IMR-90 (cell line): ENCODE measurements at places on chromosomes 2 and 18.
A peak's percentile ranks its signal among the peaks of the same experiment; 100 is the strongest.

- DNase-seq, result no peak
Observed at GRCh38 chr2:232276084-232276732, 102.3 kb upstream of the ALPP start.

DNA sequence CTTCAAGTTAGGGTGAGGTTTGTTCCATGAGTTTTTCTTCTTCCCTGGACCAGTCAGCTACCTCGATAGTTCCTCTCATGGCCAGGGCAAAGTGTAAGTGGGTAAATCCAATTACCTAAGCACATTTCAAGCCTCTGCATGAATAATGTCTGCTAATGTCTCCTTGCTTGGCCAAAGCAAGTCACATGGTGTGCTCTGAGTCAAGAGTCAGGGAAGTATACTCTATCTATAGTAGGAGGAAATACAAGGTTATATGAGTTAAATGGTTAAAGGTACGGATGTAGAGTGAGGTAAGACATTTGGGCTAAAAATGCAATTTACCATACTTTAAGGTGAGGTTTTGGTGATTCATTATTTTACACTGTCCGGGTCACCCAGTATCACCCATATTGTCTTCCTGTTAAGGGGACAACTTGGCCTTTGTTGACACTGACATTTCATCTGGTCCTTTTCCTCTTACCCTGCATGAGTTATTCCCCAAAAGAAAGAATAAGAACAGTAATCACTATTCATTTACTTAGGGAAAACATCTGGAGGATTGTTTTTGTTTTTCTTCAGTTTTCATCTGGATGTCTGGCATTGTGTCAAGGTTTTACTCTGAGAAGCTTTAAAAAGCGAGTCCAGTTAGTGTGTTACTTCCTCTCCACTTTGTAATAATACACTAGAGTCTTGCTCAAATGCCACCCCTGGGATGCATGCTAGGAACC is 405.5 kb downstream of the RND3 start:
- no peak for DNase-seq

- no peak for DNase-seq
Observed at GRCh38 chr2:120322329-120322728, 23.6 kb upstream of the INHBB start.

GRCh38 chr2:147525819-147526489 is 318.9 kb upstream of the ACVR2A start:
- DNase-seq, result no peak

DNA sequence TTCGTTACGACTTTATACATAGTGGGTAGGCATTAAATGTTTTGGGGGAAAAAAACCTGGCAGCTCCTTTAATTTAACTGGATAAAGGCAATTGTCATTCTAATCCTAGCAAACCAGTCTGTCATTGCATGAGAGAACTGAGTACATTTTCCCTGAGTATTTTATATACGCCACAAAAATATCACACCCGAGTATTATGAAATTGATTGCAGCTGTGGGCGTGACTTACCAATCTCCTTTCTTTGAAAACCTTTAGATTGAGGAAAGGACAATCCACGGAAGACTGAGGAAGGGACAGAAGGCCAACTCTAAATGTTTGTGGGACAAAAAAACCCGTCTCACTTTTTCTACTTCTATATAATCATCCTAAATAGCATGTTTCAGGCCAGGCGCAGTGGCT is 9.0 kb downstream of the TM4SF20 start:
- no peak for DNase-seq

GRCh38 chr2:115083225-115083624 is 640.8 kb downstream of the DPP10 start:
- no peak for DNase-seq

DNA sequence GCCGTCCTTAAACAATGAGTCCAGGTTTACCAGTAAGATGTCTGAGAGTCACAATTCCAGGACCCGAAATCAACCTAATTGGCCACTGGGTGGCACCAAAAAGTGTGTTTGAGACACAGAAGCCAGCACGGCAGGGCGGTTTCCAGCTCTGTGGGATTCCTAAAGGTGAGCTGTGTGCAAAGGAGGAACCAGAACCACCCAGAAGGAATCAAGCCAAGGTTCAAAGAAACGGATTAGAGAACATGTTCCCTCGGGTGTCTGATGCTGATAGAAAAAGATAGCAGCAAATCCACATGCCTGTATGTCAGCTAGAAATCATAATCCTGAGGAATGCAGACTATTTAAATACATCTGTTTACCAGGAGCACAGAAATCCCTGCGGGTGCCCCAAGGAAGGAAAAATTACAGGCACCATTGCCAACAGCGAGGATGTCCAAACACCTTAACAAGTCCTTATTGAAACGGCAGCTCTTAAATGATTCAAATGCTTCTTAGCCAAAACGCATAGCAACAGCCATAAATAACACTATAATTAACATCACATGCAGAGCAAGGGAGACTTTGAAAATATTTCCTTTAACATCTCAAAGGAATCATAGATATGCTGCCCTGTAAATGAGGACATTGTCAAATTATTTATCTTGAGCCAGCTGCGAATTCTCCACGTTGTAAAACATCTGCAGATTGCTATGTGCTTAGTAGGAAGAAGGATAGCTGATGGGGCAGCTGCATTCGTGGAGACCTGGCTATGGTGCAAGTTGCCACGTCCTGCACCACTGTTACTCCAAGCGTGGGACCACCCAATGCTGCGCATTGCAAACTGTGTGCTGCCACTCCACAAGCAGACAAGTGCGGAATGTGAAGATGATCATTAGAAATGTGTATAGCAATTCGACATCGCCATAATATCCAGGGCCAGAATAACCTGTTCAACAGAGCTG is 318.7 kb upstream of the NCKAP5 start:
- peak; percentile 80 for DNase-seq

DNA sequence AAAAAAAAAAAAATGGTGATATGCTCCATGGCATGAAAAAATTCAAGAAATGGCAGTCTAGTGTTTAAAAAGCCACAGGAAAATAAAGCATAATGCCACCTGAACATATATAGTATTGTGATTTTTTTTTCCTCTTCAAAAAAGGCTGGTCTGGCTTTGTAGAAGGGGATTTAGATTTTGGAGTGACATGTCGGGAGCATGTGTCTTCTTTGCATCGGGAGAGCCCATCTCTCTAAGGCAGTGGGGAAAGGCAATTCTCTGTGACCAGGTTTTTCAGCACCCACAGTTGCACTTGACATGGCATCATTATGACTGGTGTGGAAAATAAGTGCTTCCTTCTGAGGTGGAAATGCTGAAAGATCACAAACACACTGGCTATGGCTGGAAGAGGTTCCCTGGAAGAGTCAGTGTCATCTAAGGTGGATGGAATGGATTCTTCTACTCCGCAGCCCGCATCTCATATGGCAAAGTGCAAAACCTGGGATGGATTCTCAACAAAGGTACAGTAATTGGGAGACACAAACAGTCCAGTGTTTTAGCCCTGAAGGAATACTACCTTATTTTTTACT is 172.5 kb downstream of the AGAP1 start:
- peak; percentile 90 for DNase-seq

DNA sequence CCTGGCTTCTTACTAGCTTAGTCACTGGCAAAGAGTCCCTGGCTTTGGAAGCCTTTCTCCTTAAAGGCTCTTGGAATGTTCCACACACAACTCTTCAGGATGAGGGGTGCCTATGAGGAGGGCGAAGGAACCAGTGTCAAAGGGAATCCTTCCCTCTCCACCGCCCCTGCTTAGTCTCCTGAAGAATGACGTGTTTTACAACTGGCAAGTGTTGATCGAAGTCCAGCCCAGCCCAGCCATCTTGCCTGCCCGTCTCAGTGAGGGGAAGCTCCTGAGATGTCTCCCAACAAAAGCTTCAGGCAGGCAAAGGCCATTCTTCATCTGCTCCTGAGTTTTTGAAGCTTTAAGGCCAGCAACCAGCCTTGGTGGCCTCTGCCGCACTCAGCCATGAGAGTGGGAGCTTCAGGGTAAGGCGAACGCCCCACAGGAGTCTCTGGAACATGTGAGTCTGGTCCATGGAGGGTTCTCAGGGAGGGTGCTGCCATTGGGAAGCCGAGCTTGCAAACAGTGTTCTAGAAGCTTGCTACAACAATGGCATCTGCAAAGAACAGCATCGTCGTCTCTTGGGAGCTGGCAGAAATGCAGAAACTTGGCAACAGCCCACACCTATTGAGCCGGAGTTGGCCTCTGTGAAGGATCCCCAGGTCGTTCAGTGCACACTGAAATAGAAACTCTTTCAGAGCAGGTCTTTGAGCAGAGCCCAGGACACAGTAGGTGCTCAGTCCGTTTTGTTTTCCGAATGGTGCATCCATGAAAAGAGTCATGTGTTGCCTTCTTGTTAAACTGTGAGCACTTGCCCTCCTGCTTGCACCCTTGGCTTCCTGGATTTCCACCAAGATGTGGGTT is 220.7 kb downstream of the SEPTIN10 start:
- DNase-seq, result no peak

GRCh38 chr2:240472078-240472790 is 36.8 kb downstream of the GPC1 start:
- no peak for DNase-seq

DNA sequence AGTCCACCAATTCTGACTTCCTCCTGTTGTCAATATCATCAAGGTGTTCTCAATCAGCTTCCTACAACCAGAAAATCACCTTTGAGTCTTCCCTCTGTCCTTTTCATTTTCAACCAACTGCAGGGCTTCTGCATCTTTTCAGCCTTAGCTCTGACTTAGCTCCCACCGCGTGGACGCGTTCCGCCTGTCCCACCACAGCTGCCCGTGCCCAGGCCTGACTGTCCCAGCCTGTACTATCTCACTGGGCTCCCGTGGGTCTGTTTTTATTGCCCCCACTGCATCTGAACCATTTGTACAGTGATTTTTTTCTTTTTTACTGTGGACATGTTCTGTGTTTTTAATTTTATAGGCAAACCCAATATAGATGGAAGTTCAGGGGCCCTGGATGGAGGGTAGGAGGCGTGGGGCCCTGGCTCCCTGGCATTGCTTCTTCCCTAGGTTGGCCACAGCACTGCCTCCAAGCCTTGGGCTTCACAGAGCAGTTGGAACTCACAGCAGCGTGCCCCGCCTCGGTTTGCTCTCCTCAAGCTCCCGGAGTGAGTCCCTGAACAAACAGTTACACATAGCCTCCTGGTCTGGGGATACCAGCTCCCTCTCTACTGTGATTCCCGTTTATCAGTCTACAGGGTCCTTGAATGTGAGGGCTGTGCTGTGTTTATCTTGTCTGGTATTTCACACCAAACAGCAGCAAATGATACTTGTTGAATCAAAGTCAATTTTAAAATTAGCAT is 280.6 kb upstream of the PXDN start:
- DNase-seq, result no peak

DNA sequence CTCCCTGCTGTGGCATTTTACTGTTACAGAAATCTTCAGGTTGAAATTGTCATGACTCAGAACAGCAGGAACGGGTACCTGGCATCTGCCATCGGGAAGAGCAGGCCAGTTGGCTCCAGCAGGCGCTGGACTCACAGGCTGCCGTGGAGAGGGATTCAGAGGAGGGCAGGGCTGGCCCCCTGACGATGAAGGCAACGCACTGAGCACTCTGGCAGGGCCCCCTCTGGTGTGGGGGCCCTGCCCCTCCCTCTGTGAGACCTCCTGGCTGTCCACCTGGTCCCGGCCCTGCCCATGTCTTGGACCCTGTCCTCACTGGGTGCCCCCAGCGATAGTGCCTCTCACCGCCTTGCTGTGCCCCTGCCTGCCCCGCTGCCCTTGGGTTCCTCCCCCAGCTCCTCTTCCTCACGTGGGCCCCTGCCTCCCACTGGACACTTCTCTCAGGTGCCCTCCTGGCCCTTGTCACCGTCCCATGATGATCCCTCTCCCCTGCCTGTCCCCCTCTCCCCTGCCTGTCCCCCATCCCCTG is 23.3 kb upstream of the ALLC start:
- DNase-seq, result no peak

GRCh38 chr18:23502516-23503037 is 734 bp upstream of the RMC1 start:
- no peak for DNase-seq

DNA sequence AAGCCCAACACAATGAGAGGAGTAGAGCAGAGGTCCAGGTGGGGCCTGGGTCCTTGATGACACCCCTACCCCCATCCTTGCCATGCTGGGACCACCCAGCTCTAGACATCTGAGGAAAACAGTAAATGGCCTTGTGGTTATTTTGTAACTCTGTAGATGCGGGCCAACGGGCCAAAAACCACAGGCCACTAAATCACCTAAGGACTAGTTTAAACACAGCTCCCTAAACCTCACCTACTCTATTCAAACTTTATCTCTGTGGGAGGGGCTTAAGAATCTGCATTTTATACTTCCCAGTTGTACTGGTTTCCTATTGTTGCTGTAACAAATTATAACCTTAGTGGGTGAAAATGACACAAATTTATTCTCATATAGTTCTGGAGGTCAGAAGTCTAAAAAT is 19.0 kb upstream of the SERTAD2 start:
- DNase-seq, result no peak

GRCh38 chr2:121611730-121612705 is 37.2 kb downstream of the CLASP1 start:
- no peak for DNase-seq

GRCh38 chr2:189538402-189538801 is 42.2 kb downstream of the SLC40A1 start:
- no peak for DNase-seq

GRCh38 chr2:98948956-98949739 is 13.1 kb upstream of the CRACDL start:
- no peak for DNase-seq

GRCh38 chr2:19648583-19648982 is 253.2 kb downstream of the TTC32 start:
- DNase-seq, result peak; percentile 90

DNA sequence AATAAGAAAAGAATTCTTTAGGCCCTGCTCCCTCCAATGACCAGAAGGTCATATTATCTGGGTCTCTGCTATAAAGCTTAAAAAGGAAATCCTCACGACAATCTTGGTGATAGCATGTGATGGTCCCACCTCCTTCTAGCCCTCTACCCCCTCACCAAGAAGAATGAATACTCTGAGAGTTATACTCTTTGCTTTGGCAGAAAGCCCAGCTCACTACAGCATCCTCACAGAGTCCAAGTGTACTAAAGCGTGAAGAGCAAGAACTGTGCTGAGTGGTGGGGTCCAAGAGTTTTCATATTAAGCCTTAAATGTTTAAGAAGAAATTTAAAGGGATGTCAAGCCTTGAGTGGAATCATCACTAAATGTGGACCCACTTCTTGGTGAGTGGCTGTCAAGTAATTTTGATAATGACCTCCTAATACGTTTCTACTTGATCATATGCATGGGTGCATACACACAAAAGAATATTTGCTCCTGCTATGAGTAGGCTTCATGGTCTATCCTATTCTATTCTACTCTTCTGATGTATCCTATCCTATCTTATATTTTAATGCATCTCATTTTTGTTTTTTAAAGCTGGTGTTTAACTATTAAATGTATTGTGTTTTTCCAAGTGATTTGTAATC is 16.5 kb upstream of the SERPINB7 start:
- DNase-seq, result no peak

GRCh38 chr18:26549263-26550094 is 1.1 kb upstream of the KCTD1 start:
- peak; percentile 38 for DNase-seq

GRCh38 chr18:70469916-70470315 is 181.1 kb downstream of the SOCS6 start:
- DNase-seq, result no peak

GRCh38 chr2:29723255-29724001 is 198.0 kb downstream of the ALK start:
- DNase-seq, result no peak

GRCh38 chr2:240260664-240261063 is 120.2 kb upstream of the OTOS start:
- no peak for DNase-seq
